ENCODE measurements at places on chromosomes 12 and 14.

DNA sequence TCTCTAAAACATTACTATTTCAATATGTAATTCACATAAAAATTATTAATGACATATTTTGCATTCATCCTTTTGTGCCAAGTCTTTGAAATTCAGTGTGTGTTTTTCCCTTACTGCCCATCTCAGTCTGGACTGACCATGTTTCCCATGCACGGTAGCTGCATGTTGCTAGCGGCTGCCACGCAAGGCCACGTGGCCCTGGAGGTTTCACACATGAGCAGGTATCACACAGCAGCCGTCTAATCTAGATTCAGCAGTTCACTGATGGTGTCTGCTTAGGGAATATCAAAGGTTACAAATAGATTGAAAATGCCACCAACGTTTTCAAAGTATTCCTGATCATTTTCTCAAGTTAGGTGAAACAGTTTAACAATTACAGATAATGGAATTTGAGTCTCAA lies 234.8 kb upstream of the FKBP4 start:
- DNase-seq, result no peak

- DNase-seq, result no peak
Observed at GRCh38 chr12:69456239-69456638, 13.9 kb upstream of the FRS2 start.

GRCh38 chr12:54606556-54606955 lies 18.1 kb upstream of the PPP1R1A start:
- DNase-seq, result no peak

DNA sequence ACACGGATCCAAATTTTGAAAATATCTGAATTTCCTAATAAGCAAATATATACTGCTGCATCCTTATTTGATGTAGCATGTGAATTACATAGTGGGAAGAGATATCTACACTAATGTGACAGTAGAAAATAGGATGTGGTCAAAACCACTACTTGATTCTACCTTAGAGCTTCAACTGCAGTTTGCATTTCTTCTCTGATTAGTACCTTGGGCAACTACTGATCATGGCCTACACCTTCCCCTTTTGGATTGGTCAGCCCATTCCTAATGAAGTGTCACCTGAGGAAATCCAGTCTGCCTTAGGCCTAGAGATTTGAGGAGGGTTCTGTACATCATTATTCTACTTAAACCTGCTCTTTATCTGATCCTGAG lies 10.7 kb downstream of the LLPH start:
- no peak for DNase-seq

DNA sequence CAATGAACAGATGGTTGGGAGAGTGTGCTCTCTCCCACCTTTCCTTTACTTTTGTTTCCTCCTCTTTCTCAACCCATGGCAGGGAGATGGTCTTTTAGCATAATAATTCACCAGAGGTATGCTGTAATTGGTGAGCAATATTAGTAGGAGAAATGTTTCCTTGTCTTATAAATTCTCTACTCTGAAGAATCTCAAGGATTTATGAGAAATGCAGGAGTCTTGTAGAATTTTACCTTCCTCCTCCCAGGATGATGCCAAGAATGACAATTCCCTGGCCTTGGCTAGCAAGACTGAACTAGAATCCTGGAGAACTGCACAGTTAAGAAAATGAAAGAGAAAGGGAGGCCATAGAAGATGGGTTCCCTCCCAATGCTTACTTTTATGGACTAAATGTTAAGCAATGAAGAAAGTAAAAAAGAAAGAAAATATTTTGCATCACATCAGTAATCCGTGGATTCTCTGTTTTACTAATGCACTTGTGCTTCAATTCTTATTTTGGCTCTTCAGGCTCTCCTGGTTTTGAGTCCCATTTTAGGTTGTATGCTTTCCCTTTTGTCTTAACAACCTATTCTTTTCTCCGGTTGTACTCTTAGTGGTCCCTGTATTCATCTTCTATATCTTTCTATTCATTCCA lies 192.9 kb upstream of the GARIN6 start:
- no peak for DNase-seq

DNA sequence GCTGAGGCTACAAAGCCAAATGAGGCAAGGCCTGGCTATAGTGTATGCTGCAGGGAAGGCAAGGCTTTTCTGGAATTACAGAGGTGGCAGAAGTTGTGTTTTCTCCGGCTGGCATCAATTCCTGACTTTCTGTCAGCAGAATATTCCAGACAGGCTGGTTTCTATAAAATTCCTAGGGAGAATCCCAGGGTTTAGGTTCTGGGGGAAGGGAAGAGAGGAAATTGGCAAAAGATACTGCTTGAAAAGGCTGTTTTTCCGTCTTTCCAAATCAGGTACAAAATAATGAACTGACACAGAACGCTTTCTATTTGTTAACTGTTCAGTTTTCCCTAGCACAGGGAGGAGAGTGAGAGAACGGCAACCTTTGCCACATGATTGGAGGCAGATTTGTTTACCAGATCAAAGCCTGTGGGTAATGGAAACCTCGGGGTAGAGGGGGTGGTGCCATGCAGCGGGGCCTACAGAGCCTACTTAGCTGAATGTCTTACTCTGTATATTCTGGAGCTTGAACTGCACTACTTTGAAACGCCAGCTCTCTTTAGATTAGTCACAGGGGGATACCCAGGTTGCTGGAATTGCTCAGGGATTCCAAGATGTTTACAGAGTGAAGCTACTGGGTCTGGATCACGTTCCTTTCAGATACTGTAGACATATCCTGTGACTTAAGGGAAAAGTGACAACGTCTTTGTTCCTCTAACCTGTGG lies 65.8 kb upstream of the DACT1 start:
- DNase-seq, result peak; percentile 72

- no peak for DNase-seq
Observed at GRCh38 chr12:2198005-2198501, 145.3 kb downstream of the CACNA1C start.

GRCh38 chr12:13044906-13045299 lies 722 bp downstream of the FAM234B start:
- no peak for DNase-seq

- DNase-seq, result no peak
Observed at GRCh38 chr14:93898731-93899130, 28.4 kb upstream of the FAM181A start.

DNA sequence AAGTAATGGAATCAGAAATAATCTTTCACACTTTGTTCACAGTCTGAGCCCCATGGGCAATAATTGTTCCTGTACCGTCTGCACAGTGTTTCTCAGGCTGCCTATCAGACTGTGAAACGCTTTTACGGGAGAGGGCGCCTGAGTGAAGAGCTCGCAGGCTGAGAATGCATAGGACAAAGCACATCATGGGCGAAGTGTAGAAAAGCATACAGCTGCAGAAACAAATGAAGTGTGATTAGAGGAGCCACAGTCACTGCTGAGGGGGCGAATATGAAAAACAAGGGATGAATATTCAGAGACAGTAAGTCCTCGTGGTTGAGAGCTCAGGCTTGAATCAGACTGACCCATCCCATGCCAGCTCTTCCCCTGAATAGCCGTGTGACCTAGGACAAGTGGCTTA lies 438.4 kb upstream of the DCN start:
- DNase-seq, result no peak
